ENCODE measurements at places on chromosomes 1 and 21. TPM values are rescaled to one million over a fixed set of nuclear protein-coding genes. Genes with fewer than 3 reads are reported as not detected.

Gene ZFP69B
- 3.7 TPM for total RNA-seq

Gene C1QB
- total RNA-seq: not detected

Gene FAM177B
- not detected for total RNA-seq

Gene FAM43B
- not detected for total RNA-seq

Gene DHRS3
- total RNA-seq: 144 TPM

Gene CD1D
- not detected for total RNA-seq

Gene LCE1E
- total RNA-seq: not detected

Gene EIF4G3
- 52.6 TPM for total RNA-seq

Gene NPPA
- total RNA-seq: not detected

Gene ABCA4
- 20.0 TPM for total RNA-seq

Gene SLC16A4
- total RNA-seq: 32.7 TPM

Gene GPR161
- 6.0 TPM for total RNA-seq

Gene RGS16
- 0.25 TPM for total RNA-seq

Gene GPR157
- 9.0 TPM for total RNA-seq

Gene NCF2
- total RNA-seq: 54.3 TPM

Gene ARTN
- total RNA-seq: 33.6 TPM

Gene ZSCAN20
- total RNA-seq: 6.4 TPM

Gene ADCY10
- 0.28 TPM for total RNA-seq

Gene BOLA1
- 23.7 TPM for total RNA-seq

Gene THEM5
- total RNA-seq: not detected

Gene RGS18
- total RNA-seq: not detected

Gene AIM2
- not detected for total RNA-seq

Gene LGR6
- total RNA-seq: 5.6 TPM
